GM19239 (cell line): ENCODE measurements at places on chromosomes 2 and 18.

DNA sequence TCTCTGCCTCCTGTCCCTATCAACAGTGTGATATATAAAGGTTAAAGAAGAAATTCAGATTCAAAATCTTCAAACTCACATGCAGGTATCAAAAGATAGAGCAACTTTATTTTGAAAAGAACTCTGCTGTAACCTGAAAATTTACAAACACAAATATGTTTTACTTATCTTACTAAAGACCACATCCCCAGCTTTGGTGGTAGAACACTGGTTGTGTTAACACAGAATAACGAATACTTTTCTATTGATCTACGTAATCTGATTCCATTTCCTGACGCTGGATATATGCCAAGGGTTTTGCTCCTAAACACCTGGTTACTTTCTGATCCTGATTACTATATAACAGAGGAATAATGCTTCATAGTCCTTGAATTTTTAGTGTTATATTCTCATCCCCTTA, 23.1 kb upstream of the SLC39A10 start:
- DNase-seq = no peak

- DNase-seq = no peak
Observed at GRCh38 chr2:12469141-12469561, 247.6 kb upstream of the TRIB2 start.

DNA sequence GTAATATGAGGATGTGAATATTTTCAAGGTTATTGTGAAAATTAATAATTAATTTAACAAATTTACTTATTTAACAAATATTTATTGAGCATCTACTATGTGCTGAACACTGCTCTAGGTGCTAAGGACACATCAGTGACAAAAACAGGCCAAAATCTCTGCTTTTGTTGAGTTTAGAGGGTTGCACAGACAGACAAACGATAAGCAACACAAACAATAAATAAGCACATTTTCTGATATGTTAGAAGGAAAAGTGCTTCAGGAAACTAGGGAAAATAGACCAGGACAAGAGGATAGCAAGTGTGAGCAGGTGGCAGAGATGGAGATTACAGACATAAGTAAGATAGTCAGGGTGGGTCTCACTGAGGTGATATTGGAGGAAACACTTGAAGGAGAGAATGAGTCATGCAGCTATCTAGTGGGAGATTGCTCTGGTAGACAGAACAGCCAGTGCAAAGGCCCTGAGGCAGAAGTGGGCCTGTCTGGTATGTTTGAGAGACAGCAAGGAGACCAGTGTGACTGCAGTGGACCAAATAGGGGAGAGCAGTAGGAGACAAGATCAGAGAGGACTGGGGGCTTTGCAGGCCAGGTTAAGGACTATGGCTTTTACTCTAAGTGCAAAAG, 38.3 kb downstream of the SFXN5 start:
- no peak for DNase-seq

GRCh38 chr2:19847486-19847885, 54.3 kb downstream of the TTC32 start:
- DNase-seq = no peak

GRCh38 chr2:11566383-11566782, 32.5 kb downstream of the GREB1 start:
- no peak for DNase-seq

- DNase-seq = peak; percentile 1
Observed at GRCh38 chr2:233476651-233477547, 89.7 kb downstream of the USP40 start.

- no peak for DNase-seq
Observed at GRCh38 chr18:22983175-22983574, 50.0 kb downstream of the RBBP8 start.

- no peak for DNase-seq
Observed at GRCh38 chr2:121902616-121903015, 147.2 kb downstream of the TSN start.

GRCh38 chr2:241967467-241968144, 98.1 kb downstream of the RTP5 start:
- DNase-seq = no peak

- no peak for DNase-seq
Observed at GRCh38 chr2:113851640-113852039, 38.2 kb upstream of the ACTR3 start.

GRCh38 chr2:203376173-203376572, 48.0 kb downstream of the ABI2 start:
- DNase-seq = no peak

GRCh38 chr18:58593938-58594337, 35.0 kb downstream of the ALPK2 start:
- DNase-seq = no peak

DNA sequence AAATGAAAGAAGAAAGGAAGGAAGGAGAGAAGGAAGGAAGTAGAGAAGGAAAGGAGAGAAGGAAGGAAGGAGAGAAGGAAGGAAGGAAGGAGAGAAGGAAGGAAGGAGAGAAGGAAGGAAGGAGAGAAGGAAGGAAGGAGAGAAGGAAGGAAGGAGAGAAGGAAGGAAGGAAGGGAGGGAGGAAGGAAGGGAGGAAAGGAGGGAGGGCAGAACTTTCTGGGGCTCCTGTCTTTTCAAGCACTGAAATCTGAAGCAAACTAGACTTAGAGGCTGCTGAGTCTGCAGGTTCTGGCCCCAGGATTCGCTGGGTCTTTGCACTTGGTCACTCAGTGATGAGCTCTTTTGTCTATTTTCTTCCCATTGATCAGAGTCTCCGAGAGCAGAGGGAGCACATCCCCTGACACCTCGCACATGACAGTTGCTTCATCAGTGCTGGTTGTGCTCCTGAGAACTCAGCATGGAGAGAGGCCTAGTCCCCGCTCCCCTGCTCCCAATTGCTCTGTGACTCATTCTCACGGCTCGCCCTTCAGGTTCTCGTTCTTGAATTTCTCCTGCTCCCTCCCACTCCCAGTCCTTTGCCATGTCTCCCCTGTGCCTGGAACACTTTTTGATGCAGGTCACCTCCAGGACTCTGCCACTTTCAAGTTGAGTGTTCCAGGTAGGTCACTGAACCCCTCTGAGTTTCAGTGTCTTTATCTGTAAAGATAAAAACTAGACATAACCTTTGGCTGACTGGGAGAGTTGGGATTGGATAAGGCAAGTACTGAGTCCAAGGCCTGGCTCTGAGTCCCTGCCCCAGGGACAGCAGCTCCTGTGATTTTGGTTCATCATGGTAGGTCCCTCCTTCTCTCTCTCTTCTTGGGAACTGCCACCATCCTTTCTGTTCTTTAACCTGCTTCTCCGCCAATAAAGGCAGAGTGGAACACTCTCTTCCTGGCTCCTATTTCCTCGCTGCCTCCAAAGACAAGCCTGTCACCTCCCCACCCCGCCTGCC, 55.2 kb downstream of the TNP1 start:
- no peak for DNase-seq

GRCh38 chr2:231222318-231223000, 24.0 kb downstream of the ARMC9 start:
- DNase-seq = no peak

DNA sequence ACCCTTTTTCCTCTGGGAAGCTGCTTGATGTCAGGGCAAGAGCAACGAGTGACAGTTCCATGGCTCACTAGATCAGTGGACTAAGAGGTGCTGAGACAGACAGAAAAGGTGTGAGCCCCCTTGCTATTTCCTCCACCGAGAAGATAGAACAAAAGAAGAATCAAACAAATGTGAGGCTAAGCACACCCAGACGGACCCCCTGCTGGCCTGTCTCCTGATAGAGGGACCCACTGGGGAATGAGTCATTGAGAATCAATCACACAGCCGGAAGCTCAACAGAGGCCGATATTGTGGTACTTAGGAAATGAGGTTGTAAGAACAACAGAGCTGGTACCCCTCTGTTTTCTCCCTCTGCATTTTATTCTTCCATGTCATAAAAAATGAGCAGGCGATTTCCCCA, 89.8 kb upstream of the TEX51 start:
- DNase-seq = no peak

DNA sequence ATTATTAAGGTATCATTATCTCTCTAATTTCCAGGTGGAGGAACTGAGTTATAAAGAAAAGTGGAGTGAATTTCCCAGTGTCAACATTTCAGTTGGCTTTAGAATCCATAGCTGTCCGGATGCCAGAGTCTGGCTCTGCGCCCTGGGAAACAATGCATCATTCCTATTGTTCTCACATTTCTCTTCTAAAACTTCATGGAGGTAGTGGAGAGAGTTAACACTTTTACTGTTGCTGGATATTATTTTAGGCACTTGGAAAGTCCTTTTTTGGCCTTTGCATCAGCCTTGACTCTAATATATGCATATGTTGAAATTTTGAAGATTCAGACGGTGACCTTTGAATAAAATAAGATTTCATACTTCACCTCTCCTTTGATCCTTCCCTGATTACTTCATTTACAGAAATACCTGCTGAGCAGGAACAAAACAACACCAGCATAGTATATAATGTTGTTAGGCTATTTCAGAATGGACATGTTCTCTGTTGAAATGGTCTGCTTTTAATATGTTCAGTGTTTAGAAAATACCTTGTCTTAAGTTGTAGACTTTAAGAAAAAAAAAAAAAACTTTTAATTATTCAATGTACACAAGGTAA, 148.8 kb downstream of the EPHA4 start:
- DNase-seq = no peak

GRCh38 chr2:14047491-14047890, 585.0 kb upstream of the LRATD1 start:
- DNase-seq = no peak

DNA sequence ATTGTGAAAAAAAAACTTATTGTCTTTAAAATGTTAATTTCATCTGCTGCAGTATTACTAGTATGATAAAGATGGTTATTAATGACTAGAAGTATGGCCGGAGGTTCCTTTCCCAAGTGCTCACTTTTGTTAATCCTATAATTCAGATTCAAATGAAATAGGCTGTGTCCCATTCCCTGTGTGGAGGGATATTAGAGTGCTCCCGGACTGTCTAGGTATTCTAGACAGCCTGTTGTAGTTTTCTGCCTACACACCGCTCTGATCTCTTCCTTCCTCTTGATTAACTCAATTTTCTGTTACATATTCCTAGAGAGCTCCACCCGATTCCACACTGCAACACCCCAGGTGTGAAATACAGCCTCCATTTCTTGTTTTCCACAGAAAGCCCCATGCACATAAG, 15.4 kb upstream of the DSC3 start:
- no peak for DNase-seq

DNA sequence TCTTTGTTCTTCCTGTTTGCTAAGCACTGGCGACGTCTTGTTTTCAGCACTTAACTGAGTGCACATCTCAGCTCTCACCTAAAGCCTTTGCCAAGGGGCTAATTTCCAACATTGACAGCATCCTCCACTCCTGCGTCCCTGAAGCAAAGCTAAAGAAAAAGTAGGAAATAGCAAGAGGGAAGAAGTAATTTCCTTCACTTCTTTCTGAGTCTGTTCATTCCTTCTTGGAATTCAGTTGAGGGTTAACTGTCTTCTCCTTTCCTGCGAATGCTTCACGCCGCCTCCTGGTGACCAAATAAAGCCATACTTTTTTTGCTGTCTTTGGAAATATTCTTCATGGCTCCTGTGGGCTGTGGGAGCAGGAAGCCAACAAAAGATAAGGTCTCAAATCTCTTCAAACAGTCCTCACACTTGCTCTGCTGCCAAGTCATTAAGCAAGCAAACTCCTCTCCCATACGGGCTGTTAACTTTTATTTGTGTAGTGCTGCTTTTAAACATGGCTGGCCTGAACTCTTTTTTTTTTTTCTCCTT, 100.9 kb downstream of the DPP10 start:
- no peak for DNase-seq

GRCh38 chr2:164164602-164165001, 428.8 kb upstream of the FIGN start:
- no peak for DNase-seq

DNA sequence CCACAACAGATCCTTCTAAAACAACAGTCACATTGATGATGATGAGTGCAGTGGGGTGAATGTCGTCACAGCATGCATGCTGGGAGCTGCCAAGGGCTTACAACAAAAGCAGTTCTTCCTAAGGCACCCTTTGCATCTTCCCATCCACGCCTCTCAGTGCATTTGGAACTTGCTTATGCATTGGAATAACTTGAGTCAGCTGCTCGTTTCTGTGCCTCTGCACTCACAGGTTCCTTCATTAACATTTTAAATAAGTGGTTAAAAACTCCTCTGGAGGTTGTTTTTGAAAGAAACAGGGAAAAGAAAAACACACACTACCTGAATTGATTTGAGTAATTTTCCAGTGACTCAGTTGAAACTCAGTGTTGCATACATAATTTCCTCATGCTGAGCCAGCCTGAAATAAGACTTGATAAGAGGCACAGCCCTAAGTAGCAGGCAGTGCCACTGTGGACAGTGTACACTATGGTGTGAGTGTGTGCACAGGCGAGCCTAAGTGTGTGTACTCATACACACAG, 46.8 kb upstream of the TRIM43B start:
- DNase-seq = no peak

DNA sequence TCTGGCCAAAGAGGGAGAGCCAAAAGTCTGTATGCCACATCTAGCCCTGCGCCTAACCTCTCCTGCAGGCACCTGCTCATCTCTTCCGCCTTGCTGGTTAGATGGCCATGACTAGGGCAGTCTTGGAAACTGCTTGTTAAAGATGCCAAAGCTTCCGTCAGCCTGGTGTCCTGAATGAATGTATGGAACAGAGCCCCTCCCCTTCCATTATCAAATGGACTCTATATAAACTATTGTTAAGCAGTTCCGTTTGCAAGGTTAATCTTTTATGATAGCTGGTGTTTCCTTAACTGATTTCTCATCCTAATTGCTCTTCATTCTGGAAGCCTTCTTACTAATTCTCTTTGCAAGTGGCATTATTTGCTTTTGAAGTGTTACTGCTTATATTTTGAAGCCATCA, 87.1 kb downstream of the ATP9B start:
- no peak for DNase-seq

DNA sequence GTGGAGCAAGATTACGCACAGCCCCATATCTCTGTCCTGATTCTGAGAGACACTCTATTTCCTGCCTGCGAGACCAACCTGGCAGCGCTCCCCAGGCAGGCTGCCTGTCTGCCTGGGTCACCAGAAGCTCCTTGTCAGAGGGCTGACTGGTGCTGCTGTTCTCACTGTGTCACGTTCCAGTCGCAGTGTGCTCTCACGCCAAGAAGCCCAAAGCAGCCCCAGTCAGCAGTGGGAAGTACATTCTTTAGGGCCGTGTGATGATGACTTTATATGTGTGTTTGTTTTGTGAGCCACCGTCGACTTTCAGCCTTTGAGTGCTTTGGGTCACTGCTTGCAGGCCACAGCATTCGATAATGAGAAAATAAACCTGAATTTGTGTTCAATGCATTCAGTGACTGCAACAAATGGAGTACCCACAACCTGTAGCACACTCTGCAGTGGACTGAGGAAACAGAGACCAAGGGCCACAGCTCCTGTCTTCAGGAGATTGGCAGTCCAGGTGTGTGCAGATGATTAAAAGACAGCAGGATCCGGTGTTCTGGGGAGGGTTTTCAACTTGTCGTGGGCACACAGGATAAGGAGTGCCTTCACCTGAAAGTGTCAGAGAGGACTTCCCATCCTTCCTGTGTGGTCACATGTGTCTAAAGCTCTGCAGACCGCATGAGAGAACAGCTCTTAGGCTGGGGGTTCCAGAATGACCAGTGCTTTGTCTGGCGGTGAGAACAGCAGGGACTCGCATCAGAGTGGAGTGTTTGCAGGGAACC, 4.8 kb downstream of the TNFRSF11A start:
- no peak for DNase-seq
